ENCODE measurements at places on chromosomes 12 and 14.
A peak's percentile ranks its signal among the peaks of the same experiment; 100 is the strongest.

DNA sequence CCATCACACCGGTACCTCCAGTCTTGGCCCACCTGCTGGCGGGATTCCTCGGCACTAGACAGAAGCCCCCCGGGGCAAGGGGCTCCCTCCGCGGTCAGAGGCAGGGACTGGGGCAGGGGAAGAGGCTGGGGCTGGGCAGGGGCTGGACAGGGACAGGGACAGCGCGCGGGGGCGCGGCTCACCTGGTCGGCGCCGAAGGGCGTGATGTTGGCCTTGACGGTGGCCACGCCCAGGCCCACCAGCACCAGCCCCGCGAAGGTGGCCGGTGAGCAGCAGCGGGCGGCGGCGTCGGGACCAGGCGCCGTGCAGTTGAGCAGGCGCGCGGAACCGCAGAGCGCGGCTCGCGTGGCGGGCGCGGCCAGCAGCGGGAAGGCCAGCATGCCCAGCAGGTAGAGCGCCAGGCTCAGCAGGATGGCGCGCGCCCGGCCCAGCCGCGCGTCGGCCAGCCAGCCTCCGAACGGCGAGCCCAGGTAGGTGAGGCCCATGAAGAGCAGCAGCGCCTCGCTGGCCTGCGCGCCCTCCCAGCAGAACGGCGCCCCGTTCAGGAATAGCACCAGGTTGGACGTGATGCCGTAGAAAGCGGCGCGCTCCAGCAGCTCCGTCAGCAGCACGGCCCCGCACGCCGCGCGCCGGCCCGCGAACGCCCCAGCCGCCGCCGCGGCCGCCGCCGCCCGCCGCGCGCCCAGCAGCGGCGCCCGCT lies 392 bp downstream of the SLC15A4 start:
- DNase-seq: peak; percentile 12

DNA sequence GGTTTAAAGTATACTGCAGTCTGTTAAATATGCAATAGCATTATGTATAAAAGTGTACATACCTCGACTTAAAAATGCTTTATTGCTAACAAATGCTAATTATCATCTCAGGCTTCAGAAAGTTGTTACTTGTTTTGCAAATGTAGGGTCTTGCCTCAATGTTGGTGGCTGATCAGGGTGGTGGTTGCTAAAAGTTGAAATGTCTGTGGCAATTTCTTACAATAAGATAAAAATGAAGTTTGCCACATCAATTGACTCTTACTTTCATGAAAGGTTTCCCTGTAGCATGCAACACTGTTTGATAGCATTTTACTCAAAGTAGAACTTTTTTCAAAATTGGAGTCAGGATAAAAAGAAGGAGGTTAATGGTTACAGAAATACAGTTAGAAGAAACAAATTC lies 407.7 kb upstream of the OR4E1 start:
- DNase-seq: no peak

DNA sequence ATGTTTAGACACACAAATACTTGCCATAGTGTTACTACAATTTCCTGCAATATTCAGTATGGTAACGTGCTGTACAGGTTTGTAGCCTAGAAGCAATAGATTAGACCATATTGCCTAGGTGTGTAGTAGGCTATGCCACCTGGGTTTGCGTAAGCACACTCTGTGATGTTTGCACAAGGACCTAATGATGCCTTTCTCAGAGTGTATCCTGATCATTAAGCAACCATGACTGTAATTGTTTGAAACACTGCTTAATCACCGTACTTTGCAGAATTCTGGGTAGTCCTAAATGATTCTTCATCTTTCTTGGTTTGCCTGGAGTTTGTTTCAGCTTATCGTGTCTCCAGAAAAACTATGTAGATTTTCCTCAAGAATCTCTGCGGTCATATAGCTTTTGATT lies 11.2 kb upstream of the TCP11L2 start:
- no peak for DNase-seq

GRCh38 chr12:118494776-118495175 lies 118.4 kb downstream of the SUDS3 start:
- DNase-seq: no peak

GRCh38 chr12:63079791-63080502 lies 71.1 kb downstream of the AVPR1A start:
- DNase-seq: no peak

DNA sequence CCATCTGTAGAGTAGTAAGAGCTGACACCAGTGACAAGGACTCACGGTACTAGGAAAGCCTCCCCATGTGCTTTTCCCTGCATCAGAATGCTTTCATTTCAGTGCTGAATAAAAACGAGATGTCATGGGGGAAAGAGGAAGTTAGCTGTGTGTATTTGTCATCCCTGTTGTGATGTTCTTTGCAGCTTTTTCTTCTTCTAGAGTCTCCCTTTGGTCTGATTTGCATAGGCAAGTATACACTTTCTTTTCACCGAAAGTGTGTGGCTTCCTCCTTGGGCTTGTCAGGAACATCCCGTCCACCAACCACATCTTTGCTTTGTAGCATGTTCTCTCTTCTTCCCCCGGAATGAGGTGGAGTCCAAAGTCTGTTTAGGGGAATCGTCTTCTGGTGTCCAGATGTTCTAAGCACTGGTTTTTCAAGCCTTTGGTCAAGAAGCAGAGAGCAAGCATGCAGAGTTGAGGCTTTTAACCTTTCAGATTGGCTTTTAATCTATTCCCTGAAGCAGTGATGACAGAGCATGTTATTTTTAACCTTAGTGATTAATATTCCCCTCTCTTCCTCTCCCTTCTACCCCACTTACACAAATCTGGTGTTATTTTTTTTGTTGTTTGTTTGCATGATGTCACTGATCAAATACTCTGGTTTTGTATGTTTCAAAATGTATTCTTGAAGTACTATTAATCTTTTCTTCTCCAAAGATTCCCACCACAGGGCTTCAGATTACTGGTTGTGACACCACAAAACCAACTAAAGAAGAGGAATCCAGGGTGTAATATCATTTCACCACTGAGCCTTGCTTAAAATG lies 163.4 kb downstream of the SAMD4A start:
- DNase-seq: peak; percentile 25

GRCh38 chr12:46770501-46771183 lies 55.2 kb downstream of the SLC38A4 start:
- DNase-seq: no peak

- DNase-seq: no peak
Observed at GRCh38 chr12:3292677-3293412, 198.2 kb upstream of the PRMT8 start.

- DNase-seq: no peak
Observed at GRCh38 chr12:53999559-54000115, 324 bp upstream of the HOXC9 start.
